ENCODE measurements at places on chromosomes 1 and 21.
A peak's percentile ranks its signal among the peaks of the same experiment; 100 is the strongest.

DNA sequence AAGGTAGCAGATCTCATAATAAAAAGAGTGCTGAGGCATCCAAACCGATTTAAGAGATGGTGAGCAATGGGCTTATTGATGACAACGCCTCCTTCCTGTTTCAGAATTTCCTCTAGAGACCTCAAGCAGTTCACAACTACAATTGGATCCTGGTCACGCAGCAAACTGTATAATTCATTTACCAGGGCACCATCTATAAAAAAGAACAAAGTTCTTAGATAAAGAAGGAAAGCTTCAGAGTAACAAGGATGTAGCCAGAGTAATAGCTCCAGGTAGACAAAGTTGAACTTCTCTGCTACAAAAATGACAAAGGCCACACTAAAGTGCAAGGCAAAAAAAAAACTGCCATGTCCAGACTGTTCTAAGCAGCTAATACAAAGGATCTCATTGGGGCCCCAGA lies 3.4 kb downstream of the AP4B1 start:
- no peak for DNase-seq

GRCh38 chr1:245560316-245560859 lies 405.6 kb downstream of the KIF26B start:
- no peak for DNase-seq

GRCh38 chr1:217673387-217673786 lies 42.2 kb downstream of the SPATA17 start:
- peak; percentile 5 for DNase-seq

DNA sequence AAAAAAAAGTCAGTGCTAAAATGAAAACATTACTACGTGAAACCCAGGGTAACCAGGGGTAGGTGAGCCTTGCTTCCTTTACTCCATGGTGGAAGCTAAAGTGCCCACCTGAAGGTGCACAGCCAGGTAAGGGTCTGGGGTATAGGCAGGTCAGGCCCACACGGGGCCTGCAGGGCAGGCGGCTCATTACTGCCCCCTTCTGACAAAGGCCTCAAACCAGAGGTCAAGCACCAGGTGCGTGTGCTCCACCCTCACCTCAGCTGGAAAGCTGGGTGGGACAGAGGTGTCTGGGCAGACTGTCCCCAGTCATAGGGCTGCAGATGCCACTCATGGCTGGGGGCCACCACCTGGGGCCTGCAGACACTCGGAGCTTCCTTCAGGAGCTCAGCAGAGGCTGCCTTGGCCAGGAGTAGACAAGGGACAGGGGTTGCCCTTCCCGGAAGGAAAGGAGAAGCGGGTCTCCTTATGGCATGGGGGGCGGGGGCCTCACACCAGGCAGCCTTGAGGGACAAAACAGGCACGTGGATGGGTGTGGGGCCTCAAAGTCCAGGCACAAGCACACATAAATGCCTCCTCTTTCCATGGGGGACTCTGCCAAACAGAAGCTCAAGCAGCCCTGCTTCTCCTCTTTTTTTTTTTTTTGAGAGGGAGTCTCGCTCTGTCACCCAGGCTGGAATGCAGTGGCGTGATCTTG lies 36.2 kb downstream of the ACOT7 start:
- DNase-seq = no peak

GRCh38 chr1:199608414-199608813 lies 419.1 kb upstream of the NR5A2 start:
- no peak for DNase-seq

GRCh38 chr1:43986712-43987111 lies 4.7 kb upstream of the CCDC24 start:
- no peak for DNase-seq

DNA sequence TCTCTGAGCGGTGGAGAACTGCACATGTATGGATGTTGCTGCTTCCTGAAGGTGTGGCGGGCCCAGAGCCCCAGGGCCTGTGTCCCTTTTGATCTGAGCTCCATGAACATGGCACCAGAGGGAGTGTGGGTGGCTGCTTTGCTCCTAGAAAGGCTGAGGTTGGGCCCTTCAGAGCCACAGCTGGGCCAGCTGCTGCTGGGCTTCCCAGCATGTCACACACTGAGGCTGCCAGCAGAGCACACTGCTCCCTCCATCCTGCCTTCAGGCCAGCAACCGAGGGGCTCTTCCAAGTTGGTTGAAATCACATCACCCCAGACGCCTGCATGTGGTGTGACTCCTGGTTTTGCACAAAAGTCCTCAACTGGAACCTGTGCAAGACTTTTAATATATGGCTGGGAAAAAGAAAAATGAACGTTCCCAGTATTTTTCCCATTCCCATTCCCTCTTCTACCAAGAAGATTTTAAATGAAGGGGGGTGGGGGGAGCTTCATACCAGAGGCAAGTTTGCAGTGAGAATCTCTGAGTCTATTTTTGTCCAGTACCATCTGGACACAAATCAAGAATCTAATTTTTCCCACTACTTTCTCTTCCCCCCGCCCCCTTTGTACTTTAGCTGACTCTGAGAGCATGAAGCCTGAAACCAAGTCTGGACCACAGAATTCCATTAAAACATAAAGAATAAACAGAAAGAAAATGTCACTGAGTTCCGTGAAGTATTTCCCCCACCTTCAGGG lies 26.2 kb upstream of the NGF start:
- DNase-seq = no peak

GRCh38 chr1:154348429-154349076 lies 23.2 kb downstream of the ATP8B2 start:
- DNase-seq = no peak

DNA sequence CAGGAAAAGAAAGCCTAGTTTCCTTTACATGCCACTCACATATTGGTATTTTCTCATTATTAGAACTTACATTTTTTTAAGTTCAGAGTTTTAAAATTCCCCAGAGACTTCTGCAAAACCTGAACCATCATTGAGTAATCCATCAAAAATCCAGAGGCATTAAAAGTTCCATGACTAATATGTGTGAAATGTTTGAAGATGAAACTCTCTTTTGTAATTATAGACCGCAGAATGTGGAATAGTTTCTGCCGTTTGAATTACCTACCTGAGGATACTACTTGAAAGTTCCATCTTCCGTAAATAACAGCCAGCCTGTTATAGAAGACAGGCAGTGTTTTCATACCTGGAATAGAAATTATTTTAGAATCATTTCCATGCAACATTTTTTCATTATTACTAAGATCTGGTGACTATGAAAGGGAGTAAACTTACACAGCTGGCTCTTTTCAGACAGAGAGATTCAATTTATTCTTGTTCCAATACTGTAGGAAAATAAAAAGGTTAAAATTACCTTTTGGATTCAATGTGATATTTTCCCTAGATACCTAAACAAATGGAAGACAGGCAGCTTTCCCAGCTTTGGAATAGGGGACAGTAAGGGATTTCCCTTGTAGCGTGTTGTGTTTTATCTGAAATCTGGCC lies 131.4 kb downstream of the ST6GALNAC5 start:
- no peak for DNase-seq

DNA sequence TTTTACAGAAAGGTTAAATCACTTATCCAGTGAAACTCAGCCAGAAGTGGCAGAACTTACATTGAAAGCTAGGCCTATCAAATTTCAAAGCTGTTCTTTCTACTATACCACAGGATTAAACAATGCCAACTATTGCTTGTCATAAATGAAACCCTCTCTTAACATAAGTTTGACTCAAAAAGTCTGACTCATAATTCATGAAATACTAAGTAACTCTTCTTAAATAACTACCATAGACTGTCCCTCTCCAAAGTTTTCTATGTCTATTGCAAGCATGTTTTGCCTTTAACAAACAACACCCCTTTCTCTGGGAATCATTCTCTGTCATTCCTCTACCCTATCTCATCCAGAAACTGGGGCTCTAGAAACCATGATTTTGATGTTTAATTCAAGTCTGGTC lies 109.5 kb upstream of the UBE2U start:
- no peak for DNase-seq

DNA sequence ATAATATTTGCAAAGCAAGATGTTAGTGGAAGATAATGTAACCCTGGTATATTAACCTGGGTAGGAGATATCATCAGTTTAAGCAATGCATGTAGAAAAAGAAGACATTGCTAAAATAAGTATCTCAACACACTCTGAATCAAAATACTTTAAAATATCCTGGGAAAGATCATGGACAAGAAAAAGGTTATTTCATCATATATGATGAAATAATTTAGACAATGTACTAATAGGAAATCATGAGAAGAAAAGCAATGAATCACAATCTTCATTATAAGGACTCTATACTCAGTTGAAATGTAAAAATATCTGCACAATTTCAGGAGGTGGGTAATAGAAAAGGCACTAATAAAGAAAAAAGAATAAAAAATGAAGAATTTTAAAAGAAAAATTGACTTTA lies 158.8 kb downstream of the KCNT2 start:
- DNase-seq = no peak

GRCh38 chr1:248046536-248046935 lies at the start of gene OR2L3:
Gene OR2L3 (plus strand): TSS chr1:248046836. CDS start chr1:248060682, 13,846 bp downstream.
- no peak for DNase-seq
